CD8-positive, alpha-beta memory T cell (primary cell): ENCODE measurements at places on chromosomes 3 and 15. TPM values are rescaled to one million over a fixed set of nuclear protein-coding genes. Genes with fewer than 3 reads are reported as not detected.

DNA sequence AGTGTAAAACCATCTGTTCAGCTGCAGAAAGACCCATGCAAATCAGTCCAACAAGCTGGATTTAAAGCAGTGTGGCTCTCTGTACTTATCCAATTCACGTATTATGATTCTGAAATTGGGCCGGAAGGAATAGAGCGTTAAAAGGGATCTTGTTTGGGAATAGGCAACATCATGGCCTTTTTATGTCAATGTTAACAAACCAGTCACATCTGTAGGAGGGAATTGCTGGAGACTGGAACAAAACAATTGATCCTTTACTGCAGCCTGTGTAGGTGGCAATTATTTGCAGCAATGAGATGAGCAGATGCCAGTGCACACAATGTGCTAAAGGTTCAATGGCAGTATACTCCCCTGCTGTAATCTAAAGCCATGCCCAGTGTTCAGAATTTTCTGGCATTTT, 887.4 kb upstream of the ROBO1 start:
- H3K27ac ChIP-seq: no peak overlapping the region
- H3K4me1 ChIP-seq: no peaks in the 10 kb centered on the region
- no peak overlapping the region for H3K4me3 ChIP-seq
- H3K36me3 ChIP-seq: no peaks in the 10 kb centered on the region
- DNase-seq: no peak
- H3K27me3 ChIP-seq: no peaks in the 10 kb centered on the region

DNA sequence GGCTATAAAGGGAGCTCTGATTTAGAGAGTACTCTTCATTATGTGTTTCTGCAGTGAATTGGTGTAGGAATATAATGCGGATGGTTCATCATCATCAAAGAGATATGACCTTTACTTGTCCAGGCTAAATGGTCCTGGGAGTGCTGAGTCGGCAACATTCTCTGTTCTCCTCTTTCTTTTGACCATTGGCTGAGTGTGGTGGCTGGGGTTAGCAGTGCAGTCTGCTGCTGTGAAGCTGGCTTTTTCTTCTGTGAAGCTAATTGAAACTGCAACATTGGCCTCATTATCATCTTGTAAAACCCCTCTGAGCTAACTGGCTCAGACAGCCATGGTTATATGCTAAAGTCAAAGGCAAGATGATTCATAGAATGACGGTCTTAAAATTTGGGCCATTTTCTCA, 83.8 kb downstream of the THRB start:
- H3K4me3 ChIP-seq: no peak overlapping the region
- H3K27me3 ChIP-seq: no peaks in the 10 kb centered on the region
- DNase-seq: no peak
- no peaks in the 10 kb centered on the region for H3K36me3 ChIP-seq
- no peak overlapping the region for H3K27ac ChIP-seq
- H3K4me1 ChIP-seq: no peaks in the 10 kb centered on the region

- no peak overlapping the region for H3K27ac ChIP-seq
- H3K27me3 ChIP-seq: no peaks in the 10 kb centered on the region
- no peak for DNase-seq
- peaks cover 4% of the 10 kb centered on the region for H3K36me3 ChIP-seq
- no peak overlapping the region for H3K4me3 ChIP-seq
- peaks cover 25% of the 10 kb centered on the region for H3K4me1 ChIP-seq
Observed at GRCh38 chr3:48432411-48433371, 2.8 kb upstream of the PLXNB1 start.

- H3K4me3 ChIP-seq: no peak overlapping the region
- no peaks in the 10 kb centered on the region for H3K36me3 ChIP-seq
- H3K27ac ChIP-seq: no peak overlapping the region
Observed at GRCh38 chr3:112124907-112125607, 8.0 kb downstream of the GCSAM start.

- no peak overlapping the region for H3K27ac ChIP-seq
- DNase-seq: no peak
- no peaks in the 10 kb centered on the region for H3K36me3 ChIP-seq
- H3K4me1 ChIP-seq: no peaks in the 10 kb centered on the region
- no peak overlapping the region for H3K4me3 ChIP-seq
Observed at GRCh38 chr3:50807266-50807665, 132.5 kb downstream of the DOCK3 start.

DNA sequence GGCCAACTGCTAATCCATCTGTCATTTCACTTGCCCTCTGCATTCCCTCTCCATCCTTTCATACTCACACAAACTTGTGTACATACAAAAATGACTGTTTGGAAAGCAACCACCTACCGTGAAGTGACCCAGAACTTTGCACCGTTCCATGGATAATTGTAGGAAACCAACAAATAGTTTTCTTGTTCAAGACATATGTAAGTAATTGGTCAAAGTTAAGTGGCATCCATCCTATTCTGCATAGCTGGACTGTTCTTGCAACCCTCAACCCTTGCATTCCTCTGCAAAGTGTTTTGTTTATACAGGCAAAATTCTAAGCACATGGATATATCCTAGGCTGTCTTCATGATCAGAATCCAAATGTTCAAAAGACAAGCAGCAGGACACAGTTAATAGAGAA, 592.5 kb downstream of the MECOM start:
- H3K36me3 ChIP-seq: no peaks in the 10 kb centered on the region
- H3K4me1 ChIP-seq: no peaks in the 10 kb centered on the region
- H3K27me3 ChIP-seq: no peaks in the 10 kb centered on the region
- H3K27ac ChIP-seq: no peak overlapping the region
- no peak for DNase-seq
- H3K4me3 ChIP-seq: no peak overlapping the region

DNA sequence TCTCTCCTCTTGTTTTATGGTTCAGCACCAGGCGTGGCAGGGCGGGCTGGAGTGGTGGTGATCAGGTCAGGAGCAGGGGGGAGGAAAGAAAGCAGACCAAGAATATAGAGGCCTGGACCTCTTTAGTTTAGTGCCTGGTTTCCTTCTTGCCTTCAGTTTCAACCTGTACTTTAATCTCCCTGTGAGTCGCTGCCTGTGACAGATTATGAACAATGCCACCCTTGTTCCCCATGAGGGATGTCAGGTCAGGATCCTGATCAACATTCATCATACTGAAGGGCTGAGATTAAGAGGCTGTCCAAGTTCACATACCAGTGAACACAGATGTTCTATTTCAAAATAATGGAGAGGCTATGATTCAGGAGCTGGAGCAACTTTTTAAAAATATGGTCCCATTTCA, 11.4 kb downstream of the ENTPD3 start:
- no peaks in the 10 kb centered on the region for H3K36me3 ChIP-seq
- no peak for DNase-seq
- no peaks in the 10 kb centered on the region for H3K27me3 ChIP-seq
- H3K4me3 ChIP-seq: no peak overlapping the region
- H3K4me1 ChIP-seq: no peaks in the 10 kb centered on the region
- H3K27ac ChIP-seq: no peak overlapping the region

GRCh38 chr3:37793889-37794591, 67.6 kb upstream of the CTDSPL start:
- H3K27me3 ChIP-seq: no peaks in the 10 kb centered on the region
- no peaks in the 10 kb centered on the region for H3K4me1 ChIP-seq
- DNase-seq: no peak
- H3K36me3 ChIP-seq: no peaks in the 10 kb centered on the region
- H3K27ac ChIP-seq: no peak overlapping the region
- H3K4me3 ChIP-seq: no peak overlapping the region

GRCh38 chr3:38738630-38739395, 77.2 kb downstream of the SCN10A start:
- no peaks in the 10 kb centered on the region for H3K4me1 ChIP-seq
- no peaks in the 10 kb centered on the region for H3K36me3 ChIP-seq
- no peaks in the 10 kb centered on the region for H3K27me3 ChIP-seq
- no peak overlapping the region for H3K4me3 ChIP-seq
- no peak for DNase-seq
- no peak overlapping the region for H3K27ac ChIP-seq

GRCh38 chr15:70140025-70140542, 42.4 kb upstream of the TLE3 start:
- H3K4me1 ChIP-seq: peaks cover 22% of the 10 kb centered on the region
- H3K4me3 ChIP-seq: no peak overlapping the region
- H3K27ac ChIP-seq: no peak overlapping the region
- H3K27me3 ChIP-seq: no peaks in the 10 kb centered on the region

DNA sequence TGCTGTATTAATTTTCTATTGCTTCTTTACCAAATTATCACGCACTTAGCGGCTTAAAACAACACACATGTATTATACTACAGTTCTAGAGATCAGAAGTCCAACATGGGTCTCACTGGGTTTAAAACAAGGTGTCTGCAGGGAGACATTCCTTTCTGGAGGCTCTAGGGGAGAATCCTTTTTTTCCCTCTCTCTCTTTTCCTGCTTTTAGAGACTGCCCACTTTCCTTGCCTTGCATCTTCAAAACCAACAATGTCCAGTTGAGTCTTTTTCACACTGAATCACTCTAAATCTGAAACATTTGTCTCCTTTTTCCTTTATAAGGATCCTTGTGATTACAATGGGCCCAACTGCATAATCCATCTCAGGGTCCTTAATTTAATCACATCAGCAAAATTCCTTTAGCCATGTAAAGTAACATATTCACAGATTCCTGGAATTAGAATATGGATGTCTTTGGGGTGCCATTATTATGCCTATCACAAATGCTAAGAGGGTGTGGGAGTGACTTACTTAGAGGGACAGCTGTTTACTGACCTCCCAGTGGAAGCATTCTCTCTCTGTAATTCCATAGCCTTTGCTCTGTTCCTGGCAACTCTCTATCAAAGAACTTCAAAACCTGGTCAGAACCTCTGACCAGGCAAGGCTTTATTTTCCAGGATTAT, 21.8 kb downstream of the CD200 start:
- H3K4me3 ChIP-seq: no peak overlapping the region
- H3K36me3 ChIP-seq: no peaks in the 10 kb centered on the region
- no peak for DNase-seq
- H3K27ac ChIP-seq: no peak overlapping the region

DNA sequence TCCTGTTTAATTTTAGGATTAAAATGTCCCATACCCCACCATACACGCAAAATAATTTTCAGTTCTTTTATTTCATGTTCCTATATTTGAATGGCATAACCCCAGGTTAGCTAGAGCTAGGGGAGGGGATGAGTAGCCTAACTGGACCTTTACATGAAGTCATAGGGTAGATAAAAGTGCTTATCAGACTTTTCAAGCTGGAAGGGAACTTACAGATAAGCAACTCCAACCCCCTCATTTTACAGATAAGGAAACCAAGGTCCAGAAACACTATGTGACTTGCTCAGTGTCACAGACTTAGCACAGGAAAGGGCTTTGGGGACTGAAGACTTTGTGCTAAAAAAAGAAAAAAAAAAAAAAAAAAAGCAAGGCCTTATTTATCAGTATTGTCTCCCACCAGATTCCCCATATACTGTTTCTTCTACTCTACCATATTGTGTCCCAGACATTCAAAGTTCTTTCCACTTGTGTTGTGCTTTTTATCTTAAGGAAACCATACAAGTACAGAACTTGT, 10.6 kb upstream of the TNIK start:
- H3K4me3 ChIP-seq: no peak overlapping the region
- H3K36me3 ChIP-seq: no peaks in the 10 kb centered on the region
- H3K27me3 ChIP-seq: no peaks in the 10 kb centered on the region
- no peak for DNase-seq
- H3K27ac ChIP-seq: peak overlapping the region; percentile 38

DNA sequence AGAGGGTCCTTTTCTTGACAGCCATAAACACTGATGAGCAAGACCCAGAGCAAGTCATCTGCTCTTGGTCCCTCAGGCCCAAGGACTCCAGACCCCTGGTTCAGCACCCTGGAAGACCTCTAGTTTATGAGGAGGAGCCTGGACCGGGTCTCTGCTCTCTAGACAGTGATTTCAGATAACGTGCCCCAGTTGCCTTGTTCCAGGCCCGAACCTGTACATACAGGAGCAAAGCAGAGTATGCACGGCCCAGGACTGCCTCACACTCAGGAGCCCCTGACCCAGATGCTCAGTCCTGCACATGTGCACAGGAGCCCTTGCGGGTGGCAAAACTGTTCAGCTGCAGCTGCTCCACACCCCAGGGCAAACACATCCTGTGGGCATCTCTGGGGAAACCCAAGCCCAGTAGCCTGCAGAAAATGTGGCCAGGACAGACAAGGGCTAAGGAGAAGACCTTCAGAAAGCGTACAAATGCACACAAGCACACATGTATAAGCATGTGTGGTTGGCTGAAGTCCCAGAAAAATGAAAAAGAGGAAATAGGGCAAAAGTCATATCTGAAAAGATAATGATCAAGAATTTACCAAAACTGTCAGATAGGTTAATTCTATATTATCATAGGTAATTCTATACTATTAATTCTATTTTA, 59.9 kb upstream of the CORO2B start:
- H3K4me3 ChIP-seq: no peak overlapping the region
- H3K27me3 ChIP-seq: no peaks in the 10 kb centered on the region
- H3K36me3 ChIP-seq: no peaks in the 10 kb centered on the region
- no peaks in the 10 kb centered on the region for H3K4me1 ChIP-seq

GRCh38 chr3:177206936-177207335, 9.7 kb upstream of the TBL1XR1 start:
- no peaks in the 10 kb centered on the region for H3K27me3 ChIP-seq
- H3K4me3 ChIP-seq: no peak overlapping the region
- H3K4me1 ChIP-seq: peaks cover 7% of the 10 kb centered on the region
- DNase-seq: no peak
- no peak overlapping the region for H3K27ac ChIP-seq

DNA sequence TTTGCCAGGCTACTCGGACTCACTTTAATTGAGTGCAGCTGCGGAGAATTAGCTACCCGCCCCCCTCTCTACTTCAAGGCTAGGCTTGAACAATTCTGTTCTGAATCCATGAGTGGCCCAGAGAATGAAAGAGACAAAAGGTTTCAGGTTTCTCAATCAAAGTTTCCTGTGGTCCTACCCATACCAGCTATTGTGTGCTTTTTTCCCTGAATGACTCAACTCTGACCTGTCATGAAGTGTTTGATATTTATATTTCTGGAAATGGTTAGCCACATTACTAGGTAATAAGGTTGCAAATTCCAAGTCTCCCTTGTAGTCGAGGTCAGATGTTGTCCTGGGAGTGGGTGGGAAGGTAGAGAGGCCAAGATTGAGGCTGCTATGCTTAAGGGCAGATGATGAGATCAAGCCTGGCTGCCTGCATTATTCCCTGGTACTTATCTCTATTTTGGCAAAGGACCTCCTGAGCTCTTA, 392.7 kb upstream of the TBL1XR1 start:
- H3K27me3 ChIP-seq: no peaks in the 10 kb centered on the region
- no peak overlapping the region for H3K4me3 ChIP-seq
- H3K4me1 ChIP-seq: peaks cover 15% of the 10 kb centered on the region
- H3K36me3 ChIP-seq: no peaks in the 10 kb centered on the region
- DNase-seq: no peak
- no peak overlapping the region for H3K27ac ChIP-seq

GRCh38 chr15:79918278-79918677, 21.5 kb upstream of the MTHFS start:
- H3K4me3 ChIP-seq: no peak overlapping the region
- H3K27ac ChIP-seq: no peak overlapping the region
- peaks cover 9% of the 10 kb centered on the region for H3K4me1 ChIP-seq
- no peaks in the 10 kb centered on the region for H3K36me3 ChIP-seq
- no peak for DNase-seq

PLXNA1 gene
- total RNA-seq: 15.9 TPM

TMEM40 gene
- not detected for total RNA-seq

LTF gene
- not detected for total RNA-seq

SNTN gene
- total RNA-seq: not detected

ACTC1 gene
- total RNA-seq: not detected

C15orf39 gene
- 29.8 TPM for total RNA-seq
